ENCODE measurements at places on chromosomes 12 and 14. TPM values are rescaled to one million over a fixed set of nuclear protein-coding genes. Genes with fewer than 3 reads are reported as not detected.

DNA sequence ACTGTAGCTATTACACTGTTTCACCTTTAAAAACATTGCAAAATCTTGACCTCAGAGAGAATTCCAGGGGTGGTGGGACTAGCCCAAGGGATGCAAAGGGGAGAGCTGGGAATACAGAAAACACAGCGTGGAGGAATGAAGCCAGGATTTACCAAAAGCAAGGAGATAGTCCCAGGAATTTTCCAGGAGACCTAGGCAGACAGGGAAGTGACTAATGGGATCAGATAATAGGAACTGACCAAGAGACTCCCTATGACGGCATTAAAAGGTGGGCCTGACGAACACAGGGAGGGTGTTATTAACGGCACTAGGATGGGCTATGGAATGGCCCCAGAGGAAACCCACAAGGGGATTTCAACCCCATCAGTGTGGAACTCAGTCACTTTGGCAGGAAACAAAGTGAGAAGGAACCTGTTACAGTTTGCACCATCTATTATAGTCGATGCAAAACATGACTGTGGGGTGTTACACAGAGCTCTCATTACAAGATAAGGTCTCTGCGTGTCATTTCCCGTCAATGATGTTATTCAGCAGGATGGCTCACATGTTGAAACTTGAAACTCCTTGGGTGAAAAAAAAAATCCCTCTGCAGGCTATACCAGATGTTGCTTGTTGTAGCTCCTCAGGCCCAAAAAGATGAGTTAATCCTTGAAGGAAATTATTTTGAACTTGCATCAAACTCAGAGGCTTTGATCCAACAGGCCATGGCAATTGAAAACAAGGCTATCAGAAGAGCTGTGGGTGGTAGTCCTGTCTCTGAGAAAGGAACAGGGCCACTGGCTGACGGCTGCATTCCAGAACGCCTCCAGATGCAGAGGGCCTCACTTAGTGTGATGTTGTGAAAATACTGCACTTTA, 58.7 kb downstream of the DRAM1 start:
- no peak for DNase-seq
- no peak overlapping the region for H3K4me3 ChIP-seq

DNA sequence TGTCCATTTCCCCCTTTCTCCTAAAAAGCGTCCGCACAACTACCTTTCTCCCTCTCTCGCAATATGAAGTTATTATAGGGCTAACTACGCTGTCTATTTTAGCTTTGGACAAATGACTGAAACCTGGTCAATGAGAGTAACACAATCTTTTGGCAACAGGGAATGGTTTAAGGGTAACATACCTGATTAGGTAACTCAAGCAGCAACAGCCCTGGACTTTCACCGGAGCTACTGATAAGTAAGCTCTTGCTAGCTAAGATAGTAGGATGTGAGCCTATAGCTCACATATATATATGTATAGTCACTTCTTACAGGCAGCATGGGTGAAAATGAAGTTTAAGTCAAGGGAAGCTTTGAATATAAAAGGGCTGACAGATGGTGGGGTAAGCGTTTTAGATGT, 313.0 kb downstream of the CEP128 start:
- no peaks in the 10 kb centered on the region for H3K27me3 ChIP-seq
- DNase-seq, result no peak
- H3K36me3 ChIP-seq, result no peaks in the 10 kb centered on the region
- no peak overlapping the region for H3K4me3 ChIP-seq
- no peaks in the 10 kb centered on the region for H3K4me1 ChIP-seq

- DNase-seq, result no peak
- H3K27ac ChIP-seq, result no peak overlapping the region
- H3K36me3 ChIP-seq, result no peaks in the 10 kb centered on the region
- H3K4me3 ChIP-seq, result no peak overlapping the region
These were observed 41.4 kb upstream of the PTPRO start for GRCh38 chr12:15280930-15281329.

DNA sequence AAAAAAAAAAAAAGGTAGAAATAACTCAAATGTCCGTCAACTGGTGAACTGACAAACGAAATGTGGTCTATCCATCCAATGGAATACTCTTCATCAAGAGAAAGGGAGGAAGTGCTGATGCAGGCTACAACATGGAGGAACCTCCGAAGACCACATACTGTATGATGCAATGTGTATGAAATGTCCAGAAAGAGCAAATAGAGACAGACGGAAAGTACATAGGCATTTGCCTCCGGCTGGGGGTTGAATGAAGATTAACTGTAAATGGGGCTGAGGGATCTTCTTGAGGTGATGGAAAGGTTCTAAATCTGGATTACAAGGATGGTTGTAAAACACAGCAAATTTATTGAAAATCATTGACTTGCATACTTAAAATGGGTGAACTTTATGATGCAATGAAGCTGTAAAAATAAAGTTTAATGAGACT, 35.4 kb downstream of the DLK1 start:
- H3K36me3 ChIP-seq, result no peaks in the 10 kb centered on the region
- H3K27ac ChIP-seq, result no peak overlapping the region
- no peak for DNase-seq
- H3K27me3 ChIP-seq, result no peaks in the 10 kb centered on the region
- H3K4me1 ChIP-seq, result peaks cover 37% of the 10 kb centered on the region
- H3K4me3 ChIP-seq, result no peak overlapping the region

- no peaks in the 10 kb centered on the region for H3K36me3 ChIP-seq
- DNase-seq, result no peak
- H3K27me3 ChIP-seq, result no peaks in the 10 kb centered on the region
- no peak overlapping the region for H3K27ac ChIP-seq
- H3K4me1 ChIP-seq, result peaks cover 20% of the 10 kb centered on the region
These were observed 216.2 kb downstream of the ZFP36L1 start for GRCh38 chr14:68576496-68577244.

Gene NR4A1
- 13.0 TPM for total RNA-seq

Gene STAC3
- total RNA-seq, result 5.1 TPM

DNA sequence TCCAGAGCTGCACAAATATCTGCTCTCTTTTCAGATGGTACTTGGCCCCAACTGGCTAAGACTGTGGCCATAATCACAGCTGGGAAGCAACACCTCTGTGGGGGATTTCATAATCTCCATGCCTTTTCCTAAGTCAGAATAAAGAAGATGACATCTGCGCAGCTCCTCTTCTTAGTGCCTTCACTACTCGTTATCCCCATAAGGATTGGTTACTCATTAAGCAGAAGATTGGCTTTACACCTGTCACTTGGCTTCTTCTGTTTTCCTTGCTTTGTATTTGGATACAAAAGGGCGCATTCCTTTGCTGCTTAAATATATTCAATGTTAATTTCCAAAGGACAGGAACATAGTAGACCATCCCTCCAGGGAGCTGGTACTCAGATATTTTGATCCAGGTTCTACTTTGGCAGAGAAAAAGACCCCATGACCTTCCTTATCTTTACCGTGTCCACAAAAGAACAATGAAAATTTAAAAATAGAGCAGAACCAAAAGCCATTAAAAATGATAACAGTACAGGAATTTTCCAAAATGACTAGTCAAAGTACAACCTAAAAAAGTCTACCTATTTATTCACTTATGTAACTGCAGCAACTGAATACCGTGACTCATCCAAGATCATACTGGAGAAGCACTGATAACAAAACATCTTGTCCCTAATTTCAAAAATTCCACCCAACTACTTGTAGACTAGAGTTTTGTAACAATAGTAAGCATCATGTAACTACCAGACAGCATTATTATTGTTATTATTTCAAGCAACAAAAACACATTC, 352.3 kb upstream of the TMPO start:
- H3K36me3 ChIP-seq, result no peaks in the 10 kb centered on the region
- no peaks in the 10 kb centered on the region for H3K27me3 ChIP-seq
- H3K4me3 ChIP-seq, result no peak overlapping the region
- H3K27ac ChIP-seq, result no peak overlapping the region
- peaks cover 24% of the 10 kb centered on the region for H3K4me1 ChIP-seq
- peak; percentile 47 for DNase-seq

GRCh38 chr12:124487066-124487833, 80.2 kb downstream of the NCOR2 start:
- no peak overlapping the region for H3K27ac ChIP-seq
- no peaks in the 10 kb centered on the region for H3K27me3 ChIP-seq
- no peaks in the 10 kb centered on the region for H3K36me3 ChIP-seq
- no peak for DNase-seq
- no peaks in the 10 kb centered on the region for H3K4me1 ChIP-seq

- no peak overlapping the region for H3K4me3 ChIP-seq
- no peaks in the 10 kb centered on the region for H3K27me3 ChIP-seq
- no peak overlapping the region for H3K27ac ChIP-seq
- no peaks in the 10 kb centered on the region for H3K36me3 ChIP-seq
- H3K4me1 ChIP-seq, result peaks cover 5% of the 10 kb centered on the region
These were observed 3.9 kb upstream of the KRT79 start for GRCh38 chr12:52837781-52838608.

GRCh38 chr14:54175298-54175942, 218.8 kb upstream of the BMP4 start:
- no peak overlapping the region for H3K4me3 ChIP-seq
- peaks cover 6% of the 10 kb centered on the region for H3K4me1 ChIP-seq
- H3K36me3 ChIP-seq, result no peaks in the 10 kb centered on the region

Gene KLRF1
- not detected for total RNA-seq

Gene MANSC4
- total RNA-seq, result 0.12 TPM

DNA sequence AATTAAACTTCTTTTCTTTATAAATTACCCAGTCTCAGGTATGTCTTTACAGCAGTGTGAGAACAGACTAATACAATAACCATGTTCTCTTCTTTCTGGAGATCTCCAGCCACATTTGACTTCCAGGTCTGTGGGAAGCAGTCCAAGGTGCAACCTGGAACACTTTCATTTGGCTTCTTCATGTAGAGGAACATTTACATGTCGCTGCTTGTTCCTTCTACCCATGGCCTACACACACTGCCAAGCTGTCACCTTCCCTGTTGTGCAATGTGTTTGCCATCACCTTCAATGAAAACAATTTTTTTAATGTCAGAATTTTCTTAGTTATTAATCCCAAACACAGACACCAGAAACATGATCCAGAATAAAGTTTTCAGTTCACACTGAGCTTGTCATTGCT, 104.7 kb downstream of the PRKCH start:
- no peak overlapping the region for H3K4me3 ChIP-seq
- no peak for DNase-seq
- no peaks in the 10 kb centered on the region for H3K27me3 ChIP-seq
- no peak overlapping the region for H3K27ac ChIP-seq
- no peaks in the 10 kb centered on the region for H3K4me1 ChIP-seq

Gene CLEC4A
- 2.0 TPM for total RNA-seq

DNA sequence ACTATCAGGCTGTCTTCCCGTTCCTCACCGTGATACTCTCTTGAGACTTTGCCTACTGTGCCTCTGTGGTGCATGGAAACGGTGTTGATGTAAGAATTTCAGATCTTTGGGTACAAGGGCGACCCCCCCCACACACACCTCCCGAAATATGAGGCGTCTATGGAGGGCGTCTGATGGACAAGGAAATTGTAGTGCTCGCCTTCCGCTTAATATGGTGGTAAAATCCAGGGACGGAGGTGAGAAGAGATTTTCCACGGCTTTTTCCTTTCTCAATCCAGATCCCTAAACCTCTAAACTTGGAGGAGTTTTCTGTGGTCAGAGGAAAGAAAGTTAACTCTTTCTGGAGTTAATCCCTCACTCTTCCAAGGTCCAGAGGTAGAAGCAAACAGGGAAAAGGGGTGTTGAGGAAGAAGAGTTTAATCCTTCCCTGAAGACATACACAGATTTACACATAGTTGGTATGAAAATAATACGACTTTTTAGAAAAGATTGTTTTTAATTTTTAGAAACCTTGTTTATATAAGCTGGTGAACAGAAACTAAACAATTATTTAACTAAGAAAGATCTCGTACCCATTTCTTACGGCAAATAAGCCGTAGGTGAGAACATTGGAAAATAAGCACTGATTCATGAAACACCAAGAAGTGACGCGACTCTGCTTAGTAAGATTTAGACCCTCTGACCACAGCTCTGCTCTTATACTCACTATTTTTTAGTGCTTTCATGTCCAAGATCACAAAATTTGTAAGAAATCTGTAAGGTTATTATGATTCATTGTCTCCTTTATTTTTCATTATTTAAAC, 23.1 kb upstream of the RNASE12 start:
- peak overlapping the region; percentile 72 for H3K4me3 ChIP-seq
- peaks cover 36% of the 10 kb centered on the region for H3K27me3 ChIP-seq
- H3K36me3 ChIP-seq, result no peaks in the 10 kb centered on the region
- H3K4me1 ChIP-seq, result no peaks in the 10 kb centered on the region

GRCh38 chr12:21718403-21718802, 56.1 kb downstream of the KCNJ8 start:
- no peaks in the 10 kb centered on the region for H3K27me3 ChIP-seq
- H3K4me1 ChIP-seq, result no peaks in the 10 kb centered on the region
- no peaks in the 10 kb centered on the region for H3K36me3 ChIP-seq
- H3K27ac ChIP-seq, result no peak overlapping the region
- no peak for DNase-seq
